ENCODE measurements at places on chromosomes 2 and 18. TPM values are rescaled to one million over a fixed set of nuclear protein-coding genes. Genes with fewer than 3 reads are reported as not detected.

DNA sequence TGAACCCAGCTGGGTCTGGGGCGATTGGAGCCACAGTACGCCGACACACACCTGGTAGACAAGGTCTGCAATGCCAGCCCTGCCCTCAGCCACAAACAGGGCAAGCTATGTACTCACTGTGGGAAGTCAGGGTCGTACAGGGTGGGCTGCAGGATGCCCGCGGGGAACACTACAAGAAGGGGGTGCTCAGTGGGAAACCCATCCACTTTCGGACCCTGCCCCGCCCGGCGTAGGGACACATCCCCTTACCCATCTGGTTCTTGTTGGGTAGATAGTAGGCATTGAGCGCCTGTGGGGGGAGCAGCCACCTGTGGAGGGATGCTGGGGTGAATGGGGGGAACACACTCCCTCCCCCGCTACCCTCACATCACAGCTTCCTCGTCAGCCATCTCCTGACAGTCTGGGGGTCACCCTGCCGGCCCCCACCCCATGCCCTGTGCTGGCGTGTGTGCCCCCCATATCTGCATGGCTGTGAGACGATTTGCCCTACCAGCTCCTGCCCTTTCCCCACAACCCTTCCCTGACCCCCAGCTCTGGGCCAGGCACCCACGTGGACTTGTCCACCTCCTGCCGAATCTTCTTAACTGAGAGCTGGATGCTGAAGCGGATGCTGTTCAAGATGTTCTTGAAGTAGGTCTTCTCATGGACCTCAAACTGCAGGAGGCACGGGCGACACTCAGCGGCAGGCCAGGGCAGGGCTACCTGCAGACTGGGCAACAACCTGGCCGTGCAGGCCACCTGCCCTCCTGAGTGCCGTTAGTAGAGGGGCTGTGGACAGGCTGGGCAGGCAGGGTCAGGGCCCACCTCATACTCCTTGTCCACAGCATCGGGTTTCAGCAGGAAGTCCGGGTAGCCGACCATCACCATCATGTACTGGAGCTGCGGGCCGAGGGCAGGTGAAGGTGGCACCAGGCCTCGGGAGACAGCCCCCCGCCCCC, 5.1 kb downstream of the ECEL1 start:
- DNase-seq, result peak; percentile 23

DNA sequence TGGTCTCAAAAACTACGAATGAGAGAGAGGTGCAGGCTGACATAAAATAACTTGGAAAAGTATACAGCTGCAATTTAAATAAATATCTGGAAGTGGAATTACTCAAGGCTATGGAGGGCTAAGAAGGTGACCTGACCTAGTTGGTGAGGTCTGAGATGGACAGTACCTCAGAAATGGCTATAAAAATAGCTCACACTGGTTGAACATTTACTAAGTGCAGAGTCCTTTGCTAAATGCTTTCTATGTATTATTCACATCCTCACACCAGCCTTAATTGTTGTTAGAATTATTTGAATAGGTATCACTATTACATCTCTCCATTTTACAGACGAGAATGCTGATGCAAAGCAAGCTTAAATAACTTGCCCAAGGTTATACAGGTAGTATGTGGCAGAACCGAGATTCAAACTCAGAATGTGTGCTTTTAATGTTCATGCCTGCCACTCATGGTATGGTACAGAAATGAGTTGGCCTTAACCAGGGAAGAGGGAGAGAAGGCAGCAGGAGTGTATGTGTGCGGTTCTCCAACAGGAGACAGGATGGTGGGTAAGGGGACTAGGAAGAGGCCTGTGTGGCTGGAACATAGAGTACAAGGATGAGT, 37.4 kb downstream of the MRPL44 start:
- no peak for DNase-seq

DNA sequence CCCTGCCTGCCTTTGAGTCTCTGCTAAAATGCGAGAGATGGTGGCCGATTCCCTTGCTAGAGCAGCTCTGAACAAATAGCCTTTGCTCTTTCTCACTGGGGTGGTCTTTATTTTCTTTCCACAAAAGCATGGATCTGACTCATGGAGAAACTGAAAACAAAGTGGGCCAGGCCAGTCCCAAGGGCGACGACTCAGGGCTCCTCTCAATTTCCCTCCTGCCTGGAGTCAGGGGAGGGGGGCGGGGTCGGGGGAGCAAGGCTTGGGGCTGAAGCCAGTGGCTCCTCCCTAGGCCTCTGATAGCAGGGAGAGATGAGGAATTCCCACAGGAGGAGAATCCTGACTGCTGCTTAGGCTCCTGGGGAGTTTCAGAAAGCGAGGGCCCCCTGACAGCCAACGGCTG, 17.1 kb upstream of the IL1R2 start:
- DNase-seq, result peak; percentile 71

Gene FASTKD2
- 23.4 TPM for total RNA-seq

- peak; percentile 94 for DNase-seq
These were observed 26.0 kb downstream of the FAM178B start for GRCh38 chr2:96960153-96960961.

Gene TEKT4
- 0.38 TPM for total RNA-seq

DNA sequence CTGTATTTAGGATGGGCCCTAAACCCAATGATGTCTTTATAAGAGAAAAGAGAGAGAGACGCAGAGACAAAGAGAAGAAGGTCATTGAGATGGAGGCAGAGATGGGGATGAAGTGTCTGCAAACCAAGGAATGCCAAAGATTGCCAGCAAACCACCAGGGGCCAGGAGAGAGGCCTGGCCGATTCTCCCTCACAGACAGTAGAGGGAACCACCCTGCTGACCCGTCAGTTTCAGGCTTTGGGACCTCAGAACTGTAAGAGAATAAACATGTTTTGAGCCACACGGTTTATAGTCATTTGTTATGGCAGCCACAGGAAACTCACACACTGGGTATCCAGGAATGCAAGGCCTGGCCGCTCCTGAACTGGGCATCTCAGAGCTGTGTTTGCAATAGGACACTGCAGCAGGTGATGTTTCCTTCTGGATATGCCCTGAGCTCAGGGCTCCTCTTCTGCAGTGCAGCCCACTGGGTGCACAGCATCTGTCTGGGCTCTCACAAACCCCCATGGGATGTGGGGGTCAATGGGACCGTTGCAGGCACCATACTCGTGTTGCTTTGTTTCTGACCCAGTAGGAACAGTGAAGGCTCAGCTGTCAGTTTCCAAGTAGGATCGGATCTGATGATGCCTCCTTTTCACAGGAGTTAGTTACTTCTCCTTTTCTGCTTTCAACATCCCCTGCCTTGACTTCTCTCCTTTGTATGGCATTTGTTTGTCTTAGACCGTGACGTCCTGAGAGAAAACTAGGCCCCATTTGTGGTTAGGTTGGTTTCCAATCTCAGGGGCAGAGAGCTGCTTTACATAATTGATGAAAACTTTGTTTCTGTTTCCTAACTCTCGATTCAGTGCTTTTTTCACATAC, 20.8 kb downstream of the PTPN18 start:
- no peak for DNase-seq

DNA sequence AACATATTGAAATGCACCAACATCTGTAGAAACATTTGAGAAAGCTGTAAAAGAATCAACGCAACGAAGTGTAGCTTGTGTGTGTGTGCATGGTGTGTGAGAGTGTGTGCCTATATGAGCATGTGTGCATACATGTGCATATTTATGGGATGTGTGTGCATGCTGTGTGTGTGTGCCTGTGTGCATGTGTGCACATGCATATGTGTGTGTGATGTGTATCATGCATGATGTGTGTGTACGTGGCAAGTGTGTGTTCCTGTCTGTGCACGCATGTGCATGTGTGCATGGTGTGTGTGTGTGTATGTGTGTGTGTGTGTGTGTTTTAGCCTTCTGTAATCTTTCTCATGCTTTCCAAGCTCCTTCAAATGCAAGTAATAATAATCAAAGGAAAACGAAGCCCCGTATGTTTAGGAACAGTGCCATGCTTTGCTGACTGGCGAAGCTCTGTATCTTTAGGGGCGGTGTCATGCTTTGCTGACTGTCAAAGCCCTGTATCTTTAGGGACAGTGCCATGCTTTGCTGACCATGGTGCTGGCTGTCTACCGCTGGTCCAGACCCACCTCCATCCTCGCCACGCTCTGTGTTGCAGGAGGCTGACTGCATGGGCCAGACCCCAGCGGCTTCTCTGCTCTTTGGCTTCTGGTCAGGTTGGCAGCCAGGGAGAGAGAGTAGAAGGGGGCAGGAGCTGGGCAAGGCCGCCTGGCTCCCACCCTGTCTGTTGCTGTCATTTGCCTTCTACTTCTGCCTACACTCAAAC, 129.2 kb downstream of the ASB1 start:
- DNase-seq, result no peak

Gene CBLN2
- total RNA-seq, result not detected

DNA sequence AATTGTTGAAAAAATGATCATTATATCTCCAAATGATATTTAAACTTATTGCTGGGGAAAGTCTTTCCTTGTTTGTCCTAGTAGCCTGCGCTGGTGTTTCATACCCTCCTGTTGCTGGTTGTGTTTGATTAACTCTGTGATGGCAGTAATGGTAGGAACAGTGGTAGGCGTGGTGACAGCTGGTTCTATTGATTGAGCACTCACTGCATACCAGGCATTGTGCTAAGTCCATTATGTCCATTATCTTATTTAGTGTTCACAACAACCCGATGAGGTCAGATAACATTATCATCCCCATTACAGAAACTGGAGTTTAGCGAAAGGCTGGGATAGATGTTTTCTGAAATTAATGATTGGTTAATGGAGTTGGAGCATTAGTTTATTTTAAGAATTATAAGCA, 77.8 kb upstream of the STON1 start:
- DNase-seq, result no peak

Gene CNTNAP5
- not detected for total RNA-seq

- no peak for DNase-seq
These were observed 87.7 kb downstream of the RAPGEF4 start for GRCh38 chr2:172823261-172823850.

GRCh38 chr2:96799623-96799935, 16.5 kb upstream of the CNNM3 start:
- no peak for DNase-seq

Measured in ovary (tissue), 10 donors.